ENCODE measurements at places on chromosomes 13 and 19.

GRCh38 chr19:36987091-36987490 lies 71.0 kb downstream of the ZNF568 start:
- no peak for DNase-seq

DNA sequence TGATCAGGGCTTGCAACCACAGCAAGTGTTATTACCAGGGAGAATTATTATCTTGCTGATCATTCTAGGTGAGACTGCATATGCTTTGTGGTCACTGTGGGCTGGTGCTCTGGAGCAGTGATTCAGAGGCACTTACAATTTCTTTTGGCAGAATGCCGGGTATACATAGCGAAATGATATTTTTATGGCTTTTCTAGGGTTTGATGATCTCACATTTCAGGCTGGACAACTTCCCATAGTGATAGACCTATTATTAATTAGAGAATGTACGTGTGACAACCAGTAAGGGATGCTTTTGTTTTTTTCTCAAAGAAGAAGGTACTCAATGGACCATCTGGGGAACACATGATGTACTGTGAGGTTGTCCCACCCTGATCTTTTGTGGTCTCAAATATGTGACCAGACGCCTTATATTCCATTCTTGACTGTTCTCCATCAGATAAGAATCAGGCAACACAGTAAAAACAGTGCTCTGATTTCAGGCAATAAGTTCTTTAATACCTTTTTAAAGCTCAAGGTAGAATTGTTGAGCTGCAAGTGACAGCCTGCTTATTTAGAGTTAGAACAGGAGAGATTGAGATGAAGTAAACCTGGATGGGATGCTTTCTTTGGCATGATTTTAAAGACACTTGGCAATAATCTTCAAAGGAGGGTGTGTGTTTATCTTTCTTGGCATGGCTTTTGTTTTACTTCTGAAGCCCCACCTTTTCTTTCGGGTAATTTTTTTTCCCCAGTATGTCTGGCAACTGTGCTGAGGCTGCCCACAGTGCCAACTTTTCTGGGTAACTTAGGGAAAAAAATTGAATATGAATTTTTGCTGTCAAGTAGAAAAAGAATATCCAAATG lies 27.4 kb upstream of the SCEL start:
- peak; percentile 95 for DNase-seq

DNA sequence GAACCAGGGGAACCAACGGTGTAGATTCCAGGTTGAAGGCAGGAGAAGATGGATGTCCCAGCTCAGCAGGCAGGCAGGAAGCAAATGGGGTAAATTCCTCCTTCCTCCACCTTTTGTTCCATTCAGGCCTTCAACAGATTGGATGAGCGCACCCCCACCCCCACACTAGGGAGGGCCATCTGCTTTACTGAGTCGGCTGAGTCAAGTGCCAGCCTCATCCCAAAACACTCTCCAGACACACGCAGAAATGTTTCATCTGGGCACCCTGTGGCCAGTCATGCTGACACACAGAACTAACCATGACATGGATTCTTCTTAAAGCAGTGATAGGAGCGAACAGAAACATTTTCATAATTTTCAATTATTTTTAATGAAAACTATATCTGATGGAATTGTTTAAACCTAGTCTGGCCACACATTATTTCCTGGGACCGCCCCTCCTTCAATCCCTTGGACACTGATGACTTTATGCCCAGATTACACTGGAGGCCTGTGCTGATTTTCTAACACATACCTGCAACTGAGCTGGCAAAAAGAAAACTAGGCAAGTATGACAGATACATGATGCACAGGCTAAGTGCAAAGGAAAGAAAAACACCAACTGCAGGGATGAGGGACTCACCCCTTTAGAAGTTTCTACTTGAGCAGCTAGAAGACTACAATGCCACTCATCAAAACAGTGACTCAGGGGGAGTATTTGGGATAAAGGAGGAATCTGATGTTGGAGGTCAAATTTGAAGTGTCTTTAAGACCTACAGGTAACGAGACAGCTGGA lies 154.2 kb downstream of the TNFRSF19 start:
- DNase-seq = no peak

DNA sequence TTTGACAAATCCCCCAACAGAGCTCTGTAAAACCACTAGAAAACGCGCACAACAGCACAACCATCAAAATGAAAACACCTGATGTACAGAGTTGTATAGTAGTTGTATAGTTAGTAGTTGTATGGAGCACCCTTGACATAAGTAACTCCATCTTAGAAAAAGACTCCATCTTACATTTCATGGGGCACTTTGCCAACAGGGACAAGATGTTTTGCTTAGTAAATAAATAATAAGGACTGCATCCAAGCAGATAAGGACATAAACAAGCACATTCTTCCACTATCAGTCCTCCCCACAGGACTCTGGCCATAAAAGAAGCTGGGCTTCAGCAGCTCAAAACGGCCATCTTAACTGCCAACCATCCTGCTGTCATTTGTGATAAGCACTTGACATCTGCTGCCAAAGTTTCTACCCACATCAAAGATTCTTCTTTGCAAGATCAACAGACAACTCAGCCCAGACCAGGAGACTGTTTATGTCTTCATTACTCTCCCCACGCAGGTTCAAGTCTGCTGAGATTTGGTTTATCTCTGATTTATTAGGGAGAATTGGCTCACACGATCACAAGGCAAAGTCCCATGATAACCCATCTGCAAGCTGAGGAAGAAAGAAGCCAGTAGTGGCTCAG lies 20.7 kb upstream of the ZNF331 start:
- DNase-seq = no peak

DNA sequence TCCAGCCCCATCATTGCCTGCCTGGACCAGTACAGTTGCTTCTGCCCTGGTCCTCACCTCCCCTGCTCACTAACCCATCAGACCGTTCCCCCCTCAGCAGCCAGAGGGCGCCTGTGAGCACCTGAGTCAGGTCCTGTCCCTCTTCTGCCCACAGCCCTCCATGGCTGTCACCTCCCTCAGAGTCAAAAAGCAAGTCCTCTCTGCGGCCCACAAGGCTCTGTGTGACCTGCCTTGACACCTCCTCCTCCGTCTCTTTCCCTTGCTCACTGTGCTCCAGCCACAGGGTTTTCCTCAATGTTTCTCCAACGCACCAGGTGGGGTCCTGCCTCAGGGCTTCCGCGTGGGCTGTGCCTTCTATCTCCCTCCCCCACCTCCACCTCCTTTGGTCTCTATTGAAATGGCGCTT lies 29.4 kb upstream of the PTPRS start:
- DNase-seq = peak; percentile 16

GRCh38 chr13:50969691-50970090 lies 60.1 kb downstream of the RNASEH2B start:
- DNase-seq = peak; percentile 11

- no peak for DNase-seq
These were observed 84.8 kb downstream of the STOML3 start for GRCh38 chr13:38905861-38906260.

DNA sequence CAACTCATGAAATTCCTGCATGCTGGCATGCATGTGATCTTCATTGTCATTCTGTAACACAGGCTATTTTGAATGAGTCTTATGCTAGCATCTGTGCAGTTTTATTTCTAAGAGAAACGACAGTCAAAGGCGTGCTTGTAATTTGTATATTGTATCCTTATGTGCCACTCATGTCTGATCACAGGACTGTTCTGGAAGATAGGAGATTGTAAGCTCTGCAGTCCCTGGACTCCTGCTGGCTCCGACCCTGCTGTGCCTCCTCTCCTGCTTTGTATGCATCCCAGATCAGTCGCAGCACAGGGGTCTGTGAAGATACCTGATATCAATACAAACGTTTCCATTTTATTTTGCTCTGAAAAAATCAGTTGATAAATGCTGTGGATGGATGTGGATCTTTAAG lies 653.1 kb downstream of the LIG4 start:
- no peak for DNase-seq

DNA sequence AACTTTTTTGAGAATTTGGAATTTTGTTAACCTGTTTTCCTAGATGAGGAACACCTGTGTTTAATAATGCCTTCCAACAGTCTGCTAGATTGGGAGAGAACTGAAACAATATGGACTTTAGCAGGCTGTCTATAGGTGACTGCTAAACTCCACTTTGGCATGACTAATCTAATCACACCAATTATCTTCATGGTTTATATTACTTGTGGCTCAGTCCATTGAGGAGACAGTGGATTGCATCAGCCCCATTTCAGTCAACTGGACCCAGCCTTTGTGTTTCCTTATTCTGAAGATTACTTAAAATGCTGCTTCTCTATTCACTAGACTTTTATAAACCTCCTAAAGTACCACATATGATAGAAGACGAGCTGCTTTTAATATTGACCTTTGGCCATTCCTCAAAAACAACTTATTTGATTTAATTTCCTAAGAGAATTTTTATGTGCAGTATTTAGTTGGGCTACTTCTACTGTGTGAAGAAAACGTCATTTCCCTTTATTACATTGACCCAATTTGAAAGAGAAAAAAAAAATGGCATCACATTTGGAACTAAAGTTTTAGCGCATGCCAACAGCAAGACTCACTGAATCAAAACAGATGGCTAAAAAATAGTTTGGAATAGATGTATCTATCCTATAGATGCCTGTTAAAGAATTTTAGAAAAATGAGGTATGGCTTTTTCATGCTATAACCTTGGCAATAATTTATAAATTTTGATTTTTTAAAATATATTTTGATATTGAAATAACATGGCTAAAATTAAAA lies 295.8 kb downstream of the NDFIP2 start:
- DNase-seq = peak; percentile 17

GRCh38 chr13:76638181-76638580 lies 248.0 kb downstream of the KCTD12 start:
- DNase-seq = no peak

DNA sequence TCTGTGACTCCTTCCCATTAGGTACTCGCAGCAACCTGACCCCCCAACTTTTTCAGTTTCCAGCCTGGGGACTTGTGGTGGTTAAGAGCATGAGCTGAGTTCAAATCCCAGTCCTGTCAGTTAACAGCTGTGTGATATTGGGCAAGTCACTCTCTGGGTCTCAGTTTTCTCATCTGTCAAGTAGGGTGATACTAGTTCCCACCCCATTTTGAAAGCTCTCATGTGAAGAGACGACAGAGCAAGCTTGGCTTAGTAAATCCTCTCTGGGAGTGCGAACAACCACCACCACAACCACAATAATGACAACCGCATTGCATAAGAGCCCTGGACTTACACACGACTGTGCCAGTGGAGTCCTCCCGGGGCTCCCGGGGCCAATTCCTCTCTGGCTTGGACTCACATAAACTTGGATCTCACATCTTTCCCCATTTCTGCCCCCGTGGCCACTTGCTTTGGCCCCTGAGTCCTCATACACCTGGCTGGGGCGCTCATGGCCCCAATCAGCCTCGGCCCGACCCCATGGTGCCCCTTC lies 454 bp downstream of the BLVRB start:
- DNase-seq = peak; percentile 63

DNA sequence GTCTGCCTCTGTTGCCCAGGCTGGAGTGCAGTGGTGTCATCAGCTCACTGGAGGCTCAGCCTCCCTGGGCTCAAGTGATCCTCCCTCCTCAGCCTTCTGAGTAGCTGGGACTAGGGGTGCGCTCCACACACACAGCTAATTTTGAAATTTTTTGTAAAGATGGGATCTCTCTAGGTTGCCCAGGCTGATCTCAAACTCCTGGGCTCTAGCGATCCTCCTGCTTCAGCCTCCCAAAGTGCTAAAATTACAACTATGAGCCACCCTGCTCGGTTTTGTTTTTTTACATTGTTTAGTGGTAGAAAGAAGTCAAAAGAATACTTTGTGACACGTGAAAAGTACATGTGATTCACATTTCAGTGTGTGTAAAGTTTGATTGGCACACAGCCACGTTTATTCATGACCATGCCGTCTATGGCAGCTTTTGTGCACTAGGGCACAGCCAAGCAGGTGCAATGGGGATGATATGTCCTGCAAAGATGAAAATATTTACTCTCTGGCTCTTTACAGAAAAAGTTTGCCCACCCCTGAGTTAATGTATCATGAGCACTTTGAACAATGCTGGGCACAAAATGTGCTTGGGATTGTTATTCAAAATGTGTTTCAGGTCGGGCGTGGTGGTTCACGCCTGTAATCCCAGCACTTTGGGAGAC lies 16.2 kb upstream of the NFIC start:
- no peak for DNase-seq

- DNase-seq = no peak
These were observed 365.4 kb downstream of the NDFIP2 start for GRCh38 chr13:79846386-79846785.

DNA sequence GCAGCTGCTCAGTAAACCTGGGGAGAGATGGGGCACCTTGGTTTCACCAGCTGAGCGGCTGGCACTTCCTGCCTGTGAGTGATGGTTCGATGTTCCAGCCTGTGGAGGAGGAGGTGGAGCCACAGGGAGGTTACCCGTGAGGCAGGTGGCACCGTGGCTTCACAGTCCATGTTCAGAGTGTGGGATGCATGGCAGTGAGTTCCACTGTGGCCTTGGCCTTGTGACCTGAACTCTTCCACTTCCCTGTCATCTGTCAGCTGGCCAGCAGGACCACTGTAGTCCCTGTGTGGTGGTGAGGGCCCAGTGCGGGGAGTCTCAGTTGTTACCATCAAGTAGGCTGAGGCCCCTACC lies 16.9 kb downstream of the SMARCA4 start:
- no peak for DNase-seq

- DNase-seq = no peak
These were observed 580 bp upstream of the KATNAL1 start for GRCh38 chr13:30307971-30308290.

GRCh38 chr13:50461189-50461588 lies 382.3 kb downstream of the DLEU7 start:
- DNase-seq = no peak

GRCh38 chr13:50365408-50366391 lies 350.5 kb downstream of the KCNRG start:
- DNase-seq = no peak

- no peak for DNase-seq
These were observed 73.5 kb downstream of the CAB39L start for GRCh38 chr13:49370371-49370770.

DNA sequence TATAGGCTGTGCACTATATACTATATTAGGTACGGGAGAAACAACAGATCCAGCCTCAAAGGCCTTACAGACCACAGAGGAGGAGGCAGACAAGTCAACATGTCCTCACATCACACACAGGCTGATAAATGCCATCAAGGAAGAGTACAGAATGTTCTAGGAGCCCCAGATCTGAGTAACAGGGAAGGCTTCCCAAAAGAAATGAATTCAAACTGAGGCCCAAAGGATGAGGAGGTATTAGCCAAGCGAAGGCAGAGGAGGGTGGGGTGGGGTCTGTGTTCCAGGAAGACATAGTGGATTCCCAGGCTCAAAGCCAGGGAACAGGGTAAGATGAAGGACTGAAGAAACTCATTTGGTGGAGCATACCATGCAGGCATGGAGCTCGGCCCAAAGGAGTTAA lies 55.1 kb downstream of the RXFP2 start:
- no peak for DNase-seq
